ENCODE measurements at places on chromosomes 6 and 20.

GRCh38 chr20:34693414-34693813 is 10.7 kb upstream of the TP53INP2 start:
- DNase-seq = peak; percentile 66

DNA sequence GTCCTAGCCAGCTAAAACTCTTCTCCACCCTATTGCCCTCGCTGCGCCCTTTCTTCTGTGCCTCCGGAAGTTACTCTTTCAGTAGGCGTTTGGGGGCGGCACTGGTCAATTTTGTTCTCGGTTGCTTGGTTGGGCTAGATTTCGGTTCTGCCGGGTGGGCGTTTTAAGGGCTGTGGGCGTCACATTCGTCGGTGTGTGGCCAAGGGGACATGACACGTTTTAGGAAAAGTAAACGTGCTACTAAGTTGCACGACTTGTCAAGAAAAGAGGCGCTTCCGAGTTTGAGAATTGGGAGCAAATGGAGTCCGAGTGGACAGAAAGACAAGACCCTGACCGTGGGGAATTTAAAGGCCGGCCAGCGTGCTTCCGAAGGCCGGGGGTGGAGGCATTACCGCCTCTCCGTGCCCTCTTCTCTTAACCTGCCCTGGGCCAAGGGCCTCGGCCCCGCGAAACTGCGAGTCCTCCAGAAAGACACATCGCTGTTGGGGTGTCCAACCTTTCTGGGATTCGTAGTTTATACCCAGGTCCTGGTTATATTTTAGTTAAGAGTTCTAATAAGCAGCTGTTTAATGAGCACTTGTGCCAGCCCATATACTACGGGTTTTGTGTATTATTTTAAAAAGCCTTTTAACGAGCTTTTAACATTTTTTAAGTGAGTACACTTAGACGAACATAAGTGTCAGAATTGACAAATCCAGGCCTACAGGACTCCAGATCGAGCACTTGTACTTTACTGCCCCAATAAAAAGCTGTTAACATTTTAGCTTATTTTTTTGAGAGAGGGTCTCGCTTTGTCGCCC is 664 bp upstream of the BAG6 start:
- peak; percentile 90 for DNase-seq

GRCh38 chr20:1001911-1002681 is at the start of gene RSPO4:
RSPO4 (minus strand) TSS chr20:1002311; CDS start chr20:1002164, 147 bp downstream.
- DNase-seq = no peak

GRCh38 chr20:19872001-19872400 is 113.9 kb downstream of the RIN2 start:
- no peak for DNase-seq

DNA sequence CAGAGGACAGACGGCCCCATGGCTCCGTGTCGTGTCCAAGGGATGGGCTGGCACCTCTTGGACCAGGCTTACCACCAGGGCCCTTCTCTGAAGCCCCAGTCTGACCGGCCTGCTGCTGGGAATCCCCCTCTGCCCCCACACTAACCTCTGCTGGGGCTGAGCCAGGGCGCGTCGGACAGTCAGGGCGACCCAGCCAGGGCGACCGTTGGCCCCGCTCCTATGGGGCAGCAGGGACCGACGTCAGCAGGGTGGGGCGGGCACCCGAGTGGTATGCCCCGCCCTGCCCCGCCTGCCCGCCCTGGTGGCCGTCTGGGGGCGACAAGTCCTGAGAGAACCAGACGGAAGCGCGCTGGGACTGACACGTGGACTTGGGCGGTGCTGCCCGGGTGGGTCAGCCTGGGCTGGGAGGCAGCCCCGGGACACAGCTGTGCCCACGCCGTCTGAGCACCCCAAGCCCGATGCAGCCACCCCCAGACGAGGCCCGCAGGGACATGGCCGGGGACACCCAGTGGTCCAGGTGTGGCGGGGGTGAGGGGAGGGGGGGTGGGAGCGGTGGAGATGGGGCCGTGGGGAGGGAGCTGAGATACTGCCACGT is at the start of gene SLC17A9:
Gene SLC17A9, plus strand, starts transcription at position 337 of the 595 bp plus-strand sequence. Its CDS starts 122 bp downstream, at position 459.
- DNase-seq = peak; percentile 82
